Stimulated activated CD8-positive, alpha-beta memory T cell treated with anti-CD3 and anti-CD28 coated beads, Interleukin-7, amount 100 ng/mL, for 1 hour (primary cell): ENCODE measurements at places on chromosomes 4 and X.

GRCh38 chr4:150722908-150723362 is 141.0 kb downstream of the MAB21L2 start:
- DNase-seq: no peak

GRCh38 chrX:6885909-6886308 is 261.6 kb upstream of the STS start:
- no peak for DNase-seq

DNA sequence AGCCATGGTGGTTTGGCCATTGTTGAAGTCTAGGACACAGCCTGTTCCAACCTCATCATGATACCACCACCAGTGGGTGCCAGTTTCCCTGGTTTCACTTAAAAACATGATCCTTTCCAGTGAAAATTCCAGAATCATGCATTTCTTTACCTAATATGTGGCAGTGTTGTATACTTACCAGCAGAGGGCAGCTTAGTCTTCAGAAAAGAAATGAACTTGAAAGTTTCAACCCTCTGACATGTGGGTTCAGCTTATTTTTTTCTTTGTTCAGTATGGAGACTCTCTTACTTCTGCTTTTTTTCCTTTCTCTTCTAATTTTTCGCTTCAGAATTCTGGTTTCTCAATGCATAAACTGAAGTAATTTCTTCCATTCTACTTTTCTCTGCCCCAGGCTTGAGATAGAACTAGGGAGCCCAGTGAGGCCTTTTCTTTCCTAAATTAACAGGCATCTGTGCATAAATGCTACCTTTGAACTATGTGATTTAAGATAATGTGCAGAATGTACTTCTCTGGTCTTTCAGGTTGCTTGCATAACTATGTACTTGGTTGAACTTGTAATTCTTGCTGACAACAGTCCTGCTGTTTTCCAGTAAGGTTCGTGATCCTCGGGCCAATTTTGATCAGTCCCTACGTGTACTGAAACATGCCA is 10.7 kb downstream of the LIAS start:
- no peak for DNase-seq

DNA sequence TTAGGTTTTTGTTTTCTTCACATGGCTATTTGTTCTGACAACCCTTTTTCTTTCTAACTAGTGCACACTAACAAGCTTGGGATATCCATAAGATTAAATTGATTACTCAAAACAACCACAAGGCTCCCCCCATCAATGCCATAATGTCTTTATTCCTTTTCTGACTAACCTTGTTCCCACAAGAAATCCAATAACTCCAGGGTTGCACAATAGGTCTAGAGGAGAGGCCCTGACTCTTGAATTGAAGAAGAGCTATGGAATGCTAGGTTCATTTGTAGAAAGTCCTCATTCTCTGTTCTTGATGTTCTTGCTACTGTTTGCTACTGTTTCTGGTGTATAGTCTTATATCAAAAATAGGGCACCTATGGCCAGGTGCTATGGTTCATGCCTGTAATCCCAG is 71.0 kb downstream of the PRRG1 start:
- no peak for DNase-seq
